ENCODE measurements at places on chromosomes 6 and 20.

DNA sequence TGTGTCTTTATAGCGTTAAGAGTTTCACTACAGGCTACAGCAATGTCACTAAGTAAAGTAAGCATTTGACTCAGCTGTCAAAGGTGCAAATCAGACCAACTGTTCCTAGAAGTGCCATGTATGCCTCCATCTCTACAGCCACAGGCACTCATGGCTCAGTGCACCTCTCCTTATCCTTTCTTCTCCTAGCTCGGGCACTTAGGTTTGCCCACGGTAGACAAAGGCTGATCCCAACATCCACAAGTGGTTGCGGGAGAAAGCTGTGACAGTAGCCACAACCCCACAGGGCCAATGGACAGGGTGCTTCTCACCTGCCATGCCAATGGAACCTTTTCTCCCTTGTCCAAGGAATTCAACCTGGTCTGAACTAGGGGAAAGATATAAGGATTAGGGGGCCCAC, 228.5 kb upstream of the EXOC2 start:
- no peak for DNase-seq

DNA sequence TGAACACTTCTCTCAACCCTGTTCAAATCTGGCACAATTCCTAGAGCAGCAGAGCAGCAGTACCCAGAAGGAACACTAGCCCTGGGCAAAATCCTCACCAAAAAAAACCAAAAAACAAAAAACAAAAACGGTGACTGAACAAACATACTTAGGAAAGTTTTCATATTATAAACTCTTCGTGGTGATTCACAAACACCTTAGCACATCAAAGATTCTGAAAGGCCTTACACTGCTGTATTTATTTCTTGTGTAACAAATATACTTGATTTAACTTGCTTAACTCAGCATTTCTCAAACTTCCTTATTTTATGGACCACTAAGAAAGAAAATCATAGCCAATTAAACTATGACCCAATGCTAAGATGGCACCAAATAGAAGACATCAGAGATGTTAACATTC, 57.8 kb upstream of the RREB1 start:
- DNase-seq: no peak

- DNase-seq: no peak
Observed at GRCh38 chr6:155442562-155442961, 13.1 kb downstream of the NOX3 start.

GRCh38 chr6:75746221-75746620, 2.8 kb upstream of the MYO6 start:
- DNase-seq: no peak

GRCh38 chr20:38497246-38497935, 24.7 kb downstream of the RALGAPB start:
- no peak for DNase-seq

DNA sequence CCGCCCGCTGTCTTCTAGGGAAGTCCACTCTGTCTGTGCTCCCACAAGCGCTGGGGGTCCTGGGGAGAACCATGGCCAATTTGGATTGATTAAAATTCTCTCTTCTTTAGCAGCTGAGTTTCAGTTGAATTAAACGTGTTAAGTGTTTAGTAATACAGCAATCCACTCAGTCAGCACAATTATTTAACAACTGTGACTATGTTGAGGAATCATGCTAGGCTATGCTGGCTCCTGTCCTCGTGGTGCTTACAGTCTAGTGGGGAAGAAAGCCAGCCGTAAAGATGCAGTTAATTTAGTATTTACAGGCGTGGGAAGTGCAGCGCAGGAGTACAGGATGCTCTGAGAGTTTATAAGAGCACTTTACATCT, 88.9 kb upstream of the FOXP4 start:
- DNase-seq: no peak

DNA sequence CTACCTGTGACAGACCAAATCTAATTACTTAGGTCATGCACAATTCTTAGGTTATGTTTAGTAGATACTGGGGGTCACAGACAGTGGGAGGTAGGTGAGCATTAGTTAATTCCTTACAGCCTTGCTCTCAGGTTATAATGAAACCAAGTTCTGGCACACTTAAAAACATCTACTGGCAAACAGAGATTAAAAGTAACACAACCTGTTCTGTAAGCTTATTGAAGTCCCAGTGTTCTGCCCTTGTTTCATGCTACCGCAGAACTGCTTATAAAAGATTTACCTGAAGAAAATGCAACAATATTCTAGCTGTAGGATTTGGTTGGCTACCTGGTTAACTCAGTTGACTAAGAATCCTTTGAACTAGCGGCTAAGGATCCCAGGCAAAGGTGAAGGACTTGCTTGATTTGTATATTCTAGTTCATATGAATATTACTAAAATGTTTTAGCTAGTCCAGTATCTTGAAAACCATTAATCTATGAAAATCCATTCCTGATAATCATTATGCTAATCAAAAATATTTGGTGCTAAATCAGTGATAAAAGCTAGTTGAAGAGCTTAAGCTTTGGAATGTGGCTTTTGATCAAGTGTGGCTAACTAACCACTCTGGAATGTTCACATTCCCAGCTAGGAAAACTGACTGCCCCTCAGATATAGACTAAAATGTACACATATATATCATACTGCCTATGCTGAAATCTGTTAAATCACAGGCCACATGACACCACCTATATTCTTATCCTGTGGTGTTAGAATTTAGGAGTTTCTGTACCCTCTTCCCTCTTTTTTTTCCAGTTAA, 7.2 kb downstream of the PEX3 start:
- DNase-seq: no peak

DNA sequence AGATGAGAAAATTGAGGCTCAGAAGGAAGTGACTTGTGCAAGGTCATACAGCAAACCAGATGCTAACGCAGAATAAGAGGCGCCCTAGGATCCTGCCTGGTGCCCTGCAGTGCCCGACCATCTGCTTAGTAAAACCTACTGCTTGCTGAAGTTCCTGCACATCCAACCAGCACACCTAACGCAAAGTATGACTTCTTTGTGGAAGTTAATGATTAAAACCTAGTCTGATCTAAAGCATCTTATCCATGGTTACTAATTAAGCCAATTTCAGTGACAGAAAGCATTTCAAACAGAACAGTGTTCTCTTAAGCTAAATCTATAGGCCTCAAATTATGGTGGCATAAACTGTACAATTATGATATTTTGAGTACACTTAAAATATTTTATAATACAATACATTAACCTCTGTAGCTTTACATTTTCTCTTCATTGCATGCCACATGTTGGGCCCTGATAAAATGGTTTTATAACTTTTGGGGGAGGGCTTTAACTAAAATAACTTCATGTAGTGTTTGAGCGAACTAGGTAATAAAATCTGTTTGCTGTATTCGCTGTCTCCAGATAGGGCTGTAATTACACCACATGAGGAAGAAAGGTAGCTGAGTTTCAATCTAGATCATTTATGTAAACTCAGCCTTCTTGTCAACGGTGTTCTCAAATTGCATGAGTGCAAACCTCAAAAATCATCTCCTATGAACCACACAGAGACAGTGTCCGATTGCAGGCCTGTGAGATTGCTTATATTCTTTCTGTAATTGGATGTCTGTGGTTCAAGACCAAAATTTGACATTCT, 37.5 kb upstream of the BEND3 start:
- DNase-seq: no peak

GRCh38 chr20:3547906-3548305, 77.1 kb downstream of the ATRN start:
- no peak for DNase-seq

DNA sequence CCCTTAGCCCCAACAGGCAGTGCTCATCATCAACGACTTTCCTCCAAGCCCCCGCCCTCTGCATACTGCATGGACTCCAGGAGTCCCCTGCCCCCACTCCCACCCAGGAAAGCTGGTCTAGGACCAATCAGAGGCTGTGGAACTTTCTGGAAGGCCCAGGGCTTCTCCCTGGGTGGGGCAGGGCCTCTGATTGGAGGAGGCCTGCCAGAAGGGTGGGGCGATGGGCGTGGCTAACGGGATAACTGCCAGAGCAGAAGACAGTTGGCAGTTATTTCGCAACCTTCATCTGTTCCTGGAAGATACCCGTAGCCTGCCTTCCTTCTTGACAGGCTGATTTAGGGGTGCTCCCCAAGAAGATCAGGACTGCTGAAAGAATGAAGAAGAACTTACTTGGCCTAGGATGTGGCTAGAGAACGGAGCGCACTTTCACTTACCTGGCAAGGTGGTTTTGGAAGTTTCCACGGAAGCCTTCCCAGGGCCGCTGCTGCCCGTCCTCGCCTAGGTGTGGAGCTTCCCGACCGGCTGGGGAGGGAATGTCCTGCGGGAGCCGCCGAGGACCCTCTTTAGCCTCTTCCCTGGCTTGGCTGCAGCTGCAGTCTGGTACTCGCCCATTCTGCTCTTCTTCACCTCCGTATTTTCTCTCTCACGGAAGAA, 209.0 kb downstream of the LRFN2 start:
- no peak for DNase-seq

DNA sequence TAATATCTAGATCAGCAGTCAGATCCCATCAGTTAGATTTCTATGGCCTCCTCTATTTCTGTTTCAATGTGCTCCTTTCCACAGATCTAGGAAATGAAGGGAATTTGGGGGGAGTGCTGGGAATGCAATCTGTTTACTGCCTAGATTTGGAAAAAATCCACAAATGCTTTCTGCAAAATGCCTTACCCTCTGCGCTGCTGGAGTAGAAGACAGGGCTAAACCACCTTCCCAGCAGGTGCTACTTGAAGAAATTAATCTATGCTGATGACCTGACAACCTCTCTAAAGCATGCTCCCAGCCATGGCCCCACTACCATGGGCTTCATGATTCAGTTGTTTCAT, 46.2 kb downstream of the LY86 start:
- no peak for DNase-seq

- no peak for DNase-seq
Observed at GRCh38 chr6:67200626-67201403, 1434.3 kb upstream of the ADGRB3 start.

- DNase-seq: no peak
Observed at GRCh38 chr6:22804620-22805261, 235.4 kb downstream of the HDGFL1 start.

GRCh38 chr6:32615885-32616532, 21.2 kb upstream of the HLA-DQA1 start:
- no peak for DNase-seq

GRCh38 chr6:151317103-151317994, 74.0 kb downstream of the ZBTB2 start:
- DNase-seq: no peak

DNA sequence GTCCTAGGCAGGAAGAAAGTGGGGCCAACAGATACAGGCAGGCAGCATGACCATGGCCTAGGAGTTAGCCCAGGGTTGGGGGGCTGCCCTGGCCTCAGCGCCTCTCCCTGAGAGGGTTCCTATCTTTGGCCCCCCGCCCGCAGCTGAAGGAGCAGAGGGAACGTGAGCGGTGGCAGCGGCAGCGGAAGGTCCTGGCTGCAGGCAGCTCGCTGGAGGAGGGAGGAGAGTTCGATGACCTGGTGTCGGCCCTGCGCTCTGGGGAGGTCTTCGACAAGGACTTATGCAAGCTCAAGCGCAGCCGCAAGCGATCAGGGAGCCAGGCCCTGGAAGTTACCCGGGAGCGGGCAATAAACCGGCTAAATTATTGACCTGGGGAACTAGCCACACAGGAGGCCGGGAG, 32.6 kb downstream of the MOCS1 start:
- DNase-seq: no peak

- DNase-seq: no peak
Observed at GRCh38 chr6:86477500-86478148, 459.7 kb upstream of the HTR1E start.

DNA sequence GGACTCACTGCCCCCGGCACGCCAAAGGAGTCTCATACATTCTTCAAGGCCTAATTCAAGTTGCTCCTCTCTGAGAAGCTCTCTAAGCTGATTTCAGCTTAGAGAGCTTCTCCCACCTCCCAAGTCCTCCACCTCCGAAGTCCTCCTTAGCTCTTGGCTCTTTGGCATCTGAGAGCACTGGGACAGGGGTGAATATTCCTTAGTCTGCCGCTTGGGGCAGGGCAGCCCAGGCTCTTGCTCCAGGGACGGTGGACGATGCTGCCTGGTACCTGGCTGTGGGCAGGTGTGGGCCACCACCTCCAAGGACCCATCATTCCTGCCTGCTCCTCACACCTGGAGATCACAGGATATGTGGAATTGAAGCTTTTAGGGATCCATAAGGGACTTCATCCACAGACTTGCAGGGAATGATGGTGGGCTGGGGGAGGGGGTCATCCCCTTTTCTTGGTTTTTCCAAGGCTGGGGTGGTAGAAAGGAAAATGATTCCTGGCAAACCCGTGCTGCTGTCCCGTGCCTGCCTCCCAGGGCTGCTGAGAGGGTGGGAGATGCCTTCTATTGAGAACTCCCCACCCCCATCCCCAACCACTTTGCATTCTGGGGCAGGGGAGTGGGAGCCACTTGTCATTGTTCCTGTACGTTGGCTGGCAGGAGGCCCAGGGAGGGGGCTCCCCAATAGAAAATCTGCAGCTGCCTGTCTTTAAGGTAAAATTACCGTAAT, 57.4 kb downstream of the ARHGAP40 start:
- DNase-seq: no peak

GRCh38 chr6:28171271-28171670, 29.6 kb downstream of the ZKSCAN8 start:
- no peak for DNase-seq

GRCh38 chr20:10603378-10603777, 70.4 kb downstream of the JAG1 start:
- DNase-seq: no peak

- no peak for DNase-seq
Observed at GRCh38 chr6:6657820-6658217, 69.3 kb downstream of the LY86 start.

DNA sequence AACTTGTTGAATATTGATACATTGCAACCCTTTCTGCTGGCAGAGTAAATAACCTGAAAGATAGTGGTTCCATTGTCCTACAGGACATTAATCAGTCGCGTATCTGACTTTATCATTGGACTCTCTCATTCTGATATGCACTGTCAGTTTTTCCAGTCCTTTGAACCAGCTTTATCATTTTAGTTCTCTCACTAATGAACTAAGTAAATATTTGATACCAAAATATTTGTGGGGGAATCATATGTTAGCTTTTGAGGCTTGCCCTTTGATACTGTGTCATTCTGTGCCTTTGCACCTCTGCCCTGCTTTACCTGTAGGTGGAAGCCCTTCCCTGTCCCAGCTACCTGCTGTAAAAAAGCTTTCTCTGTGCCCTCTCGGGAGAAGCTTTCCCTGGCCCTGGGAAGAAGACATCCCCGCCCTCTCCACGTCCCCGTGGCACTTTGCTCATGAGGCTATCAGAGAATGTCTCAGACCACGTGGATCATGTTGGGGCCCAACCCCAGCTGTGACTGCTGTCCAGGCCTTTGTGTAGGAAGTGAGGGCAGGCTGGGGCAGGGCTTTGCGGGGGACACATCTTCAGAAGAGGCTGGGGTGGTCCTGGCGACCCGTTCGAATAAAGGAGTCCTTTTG, 117.8 kb upstream of the NXT1 start:
- no peak for DNase-seq

DNA sequence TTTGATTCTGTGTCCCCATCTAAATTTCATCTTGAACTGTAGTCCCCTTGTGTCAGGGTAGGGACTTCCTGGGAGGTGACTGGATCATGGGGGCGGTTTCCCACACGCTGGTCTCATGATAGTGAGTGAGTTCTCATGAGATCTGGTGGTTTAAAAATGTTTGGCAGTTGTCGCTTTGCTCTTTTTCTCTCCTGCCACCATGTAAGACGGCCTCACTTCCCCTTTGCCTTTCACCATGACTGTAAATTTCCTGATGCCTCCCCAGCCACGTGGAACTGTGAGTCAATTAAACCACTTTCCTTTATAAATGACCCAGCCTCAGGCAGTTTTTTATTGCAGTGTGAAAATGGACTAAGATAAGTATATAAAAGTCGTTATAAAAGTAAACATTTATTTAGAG, 80.5 kb upstream of the SGK1 start:
- no peak for DNase-seq
